NCI-H1105 treated with DMSO at 0.1 percent for 48 hours (cell line): ENCODE measurements at places on chromosomes 5 and 9.

DNA sequence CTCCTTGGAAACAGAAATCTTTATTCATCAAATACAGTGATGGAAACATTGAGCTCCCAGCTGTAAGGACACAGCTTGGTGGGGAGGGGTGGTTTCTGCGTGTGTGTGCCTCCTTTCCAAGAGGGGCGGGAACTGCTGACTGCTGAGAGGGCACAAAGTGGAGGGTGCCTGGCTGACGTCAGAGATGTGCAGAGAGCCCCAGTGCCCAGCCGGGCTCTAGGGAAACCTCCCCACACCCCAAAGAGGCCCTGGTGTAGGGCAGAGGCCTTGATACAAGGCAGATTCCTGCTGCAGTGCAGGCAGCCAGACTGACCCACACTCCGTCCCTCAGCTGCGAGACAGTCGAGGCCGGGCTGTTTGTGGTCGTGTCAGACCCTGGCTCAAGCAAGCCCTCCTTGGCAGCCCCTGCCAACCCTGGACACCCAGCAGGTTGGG is 191.0 kb downstream of the CACNA1B start:
- DNase-seq: no peak

DNA sequence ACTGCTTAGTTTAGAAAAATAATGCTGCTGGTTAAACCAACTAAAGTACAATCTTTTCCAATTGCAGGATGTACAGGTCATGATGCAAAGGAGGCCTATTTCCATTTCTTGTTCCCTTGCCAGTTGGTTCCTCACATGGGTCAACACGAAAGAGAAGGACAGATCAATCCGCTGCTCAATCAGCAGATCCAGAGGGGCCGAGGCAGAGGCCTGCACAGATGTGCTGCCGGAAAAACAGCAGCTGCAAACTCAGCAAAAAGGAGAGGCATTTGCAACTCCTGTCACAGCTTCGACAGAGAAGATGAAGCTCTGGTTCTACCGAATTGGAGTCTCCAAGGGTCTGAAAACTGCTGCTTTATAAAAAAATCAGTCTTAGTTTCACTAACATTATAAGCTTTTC is 69.8 kb downstream of the NIPSNAP3B start:
- no peak for DNase-seq

DNA sequence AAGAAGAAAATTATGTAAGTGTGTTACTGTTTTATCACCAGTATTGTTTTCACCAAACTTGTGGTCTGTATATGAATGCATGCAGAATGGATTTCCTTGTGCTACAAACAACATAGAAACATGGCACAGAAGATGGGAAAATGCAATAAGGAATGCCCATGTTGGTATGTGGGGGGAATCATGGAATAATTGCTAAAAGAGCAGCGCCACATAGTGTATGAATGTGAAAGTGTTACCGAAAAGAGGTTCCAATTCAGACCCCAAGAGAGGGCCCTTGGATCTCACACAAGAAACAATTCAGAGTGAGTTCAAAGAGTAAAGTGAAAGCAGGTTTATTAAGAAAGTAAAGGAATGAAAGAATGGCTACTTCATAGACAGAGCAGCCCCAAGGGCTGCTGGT is 26.4 kb upstream of the TYRP1 start:
- no peak for DNase-seq

DNA sequence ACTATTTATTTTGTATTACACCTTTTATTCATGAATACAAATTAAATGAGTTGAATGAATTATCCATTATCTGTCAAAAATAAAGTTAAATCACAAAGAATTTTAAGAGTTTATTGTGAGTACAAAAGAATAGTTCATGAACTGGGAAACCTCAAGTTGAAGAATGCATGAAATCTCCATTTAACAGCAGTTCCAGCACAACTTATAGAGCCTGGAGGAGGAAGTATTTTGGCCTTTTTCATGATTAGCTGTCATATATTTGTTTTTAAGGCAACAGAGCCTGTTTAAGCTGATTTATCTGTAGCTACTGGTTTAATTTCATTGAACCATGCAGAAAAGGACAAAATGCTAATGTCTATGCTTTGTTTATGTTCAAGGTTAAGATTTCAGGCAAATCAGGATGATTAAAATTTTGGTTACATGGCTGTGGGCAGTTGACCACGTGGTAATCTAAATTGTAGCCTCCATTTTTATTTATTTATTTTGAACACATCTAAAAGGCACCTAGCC is 12.2 kb downstream of the SPINK1 start:
- no peak for DNase-seq

DNA sequence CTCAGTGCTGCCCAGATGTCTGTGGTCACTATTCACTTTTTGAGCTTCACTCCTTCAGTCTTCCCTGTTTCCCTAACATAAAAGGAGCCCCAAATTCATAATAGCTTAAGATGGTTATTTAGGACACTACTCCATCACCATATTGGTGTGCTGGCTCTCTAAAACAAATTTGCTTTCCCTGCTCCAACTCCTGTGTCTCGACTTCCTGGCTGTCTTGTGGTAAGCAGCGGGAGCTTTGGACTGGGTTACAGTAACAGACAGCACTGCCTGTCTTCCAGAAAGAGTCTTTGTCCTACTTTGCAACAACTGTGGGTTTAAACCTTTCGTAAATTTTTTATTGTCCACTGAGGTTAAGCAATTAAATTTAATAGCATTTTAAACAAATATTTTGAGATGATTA is 389.4 kb downstream of the CDH9 start:
- no peak for DNase-seq

GRCh38 chr9:135255033-135255840 is 167.8 kb downstream of the OLFM1 start:
- no peak for DNase-seq

DNA sequence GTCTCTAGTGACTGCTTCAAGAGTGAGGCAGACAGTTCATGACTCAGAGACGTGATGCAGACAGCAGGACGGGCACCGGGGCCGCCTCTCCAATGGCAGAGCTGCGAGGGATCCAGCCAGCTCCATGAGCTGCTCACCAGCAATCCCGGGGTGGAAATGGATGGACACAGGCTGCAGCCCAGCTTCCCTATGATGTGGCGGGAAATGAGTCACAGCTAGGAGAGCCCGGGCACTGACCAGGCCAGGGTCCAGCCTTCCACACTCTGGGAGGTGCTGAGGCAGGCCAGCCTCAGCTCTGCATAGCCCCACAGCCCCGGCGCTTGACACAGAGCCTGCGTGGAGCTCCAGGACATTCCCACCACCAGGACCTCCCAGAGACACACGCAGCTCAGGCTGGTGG is 244.8 kb upstream of the IRX2 start:
- DNase-seq: no peak

GRCh38 chr9:130118841-130119518 is 53.2 kb upstream of the NCS1 start:
- DNase-seq: peak; percentile 97

DNA sequence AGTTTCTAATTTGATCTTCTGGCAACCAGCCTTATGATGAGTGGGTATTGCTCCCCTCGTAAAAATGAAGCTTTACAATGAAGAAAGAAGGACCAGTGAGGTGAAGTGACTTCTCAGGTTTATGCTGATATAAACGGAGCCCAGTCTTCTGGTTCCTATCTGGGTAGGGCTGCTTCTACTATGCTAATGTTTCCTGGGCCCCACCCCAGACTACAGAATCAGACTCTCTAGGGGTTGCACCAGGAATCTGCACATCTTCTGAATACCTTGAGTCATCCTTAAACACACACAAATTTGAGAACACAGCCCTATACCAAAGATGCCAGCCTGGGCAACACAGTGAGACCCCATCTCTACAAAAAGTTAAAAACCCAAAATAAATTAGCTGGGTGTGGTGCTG is 16.2 kb downstream of the BTF3 start:
- DNase-seq: no peak

- no peak for DNase-seq
Measured at GRCh38 chr5:90909101-90909503, 350.5 kb downstream of the ADGRV1 start.

- no peak for DNase-seq
Measured at GRCh38 chr5:6496636-6497035, 48.0 kb downstream of the UBE2QL1 start.

DNA sequence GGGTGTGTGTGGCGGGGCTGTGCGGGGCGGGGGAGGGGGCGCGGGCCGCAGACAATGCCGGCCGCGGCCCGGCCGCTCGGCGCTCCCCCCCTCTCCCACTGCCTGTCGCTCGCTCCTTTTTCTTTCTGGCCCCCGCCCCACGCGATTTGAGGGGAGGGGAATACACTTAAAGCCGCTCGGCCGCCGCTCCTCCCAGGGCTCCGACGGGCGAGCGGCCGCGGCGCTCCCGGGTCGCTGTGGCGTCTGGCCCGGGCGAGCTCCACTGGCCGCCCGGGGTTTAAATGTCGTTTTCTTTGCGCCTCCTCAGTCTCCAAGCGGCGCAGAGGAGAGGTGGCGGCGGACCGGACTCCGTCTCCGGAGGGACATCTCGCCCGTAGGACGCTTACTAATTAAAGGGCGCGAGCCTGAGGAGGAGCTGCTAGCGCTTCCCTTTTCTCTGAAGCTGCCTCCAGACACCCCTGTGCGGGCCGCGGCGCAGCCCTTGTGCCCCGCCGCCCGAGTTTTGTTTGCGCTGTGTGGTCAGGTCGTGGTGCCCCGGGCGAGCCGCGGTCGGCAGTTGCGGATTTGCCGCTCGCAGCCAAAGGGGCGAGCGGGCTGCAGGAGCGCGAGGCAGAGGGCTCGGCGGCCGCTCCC is 1.4 kb downstream of the ZSWIM6 start:
- DNase-seq: peak; percentile 5

GRCh38 chr5:68381060-68381459 is 165.5 kb downstream of the PIK3R1 start:
- no peak for DNase-seq

DNA sequence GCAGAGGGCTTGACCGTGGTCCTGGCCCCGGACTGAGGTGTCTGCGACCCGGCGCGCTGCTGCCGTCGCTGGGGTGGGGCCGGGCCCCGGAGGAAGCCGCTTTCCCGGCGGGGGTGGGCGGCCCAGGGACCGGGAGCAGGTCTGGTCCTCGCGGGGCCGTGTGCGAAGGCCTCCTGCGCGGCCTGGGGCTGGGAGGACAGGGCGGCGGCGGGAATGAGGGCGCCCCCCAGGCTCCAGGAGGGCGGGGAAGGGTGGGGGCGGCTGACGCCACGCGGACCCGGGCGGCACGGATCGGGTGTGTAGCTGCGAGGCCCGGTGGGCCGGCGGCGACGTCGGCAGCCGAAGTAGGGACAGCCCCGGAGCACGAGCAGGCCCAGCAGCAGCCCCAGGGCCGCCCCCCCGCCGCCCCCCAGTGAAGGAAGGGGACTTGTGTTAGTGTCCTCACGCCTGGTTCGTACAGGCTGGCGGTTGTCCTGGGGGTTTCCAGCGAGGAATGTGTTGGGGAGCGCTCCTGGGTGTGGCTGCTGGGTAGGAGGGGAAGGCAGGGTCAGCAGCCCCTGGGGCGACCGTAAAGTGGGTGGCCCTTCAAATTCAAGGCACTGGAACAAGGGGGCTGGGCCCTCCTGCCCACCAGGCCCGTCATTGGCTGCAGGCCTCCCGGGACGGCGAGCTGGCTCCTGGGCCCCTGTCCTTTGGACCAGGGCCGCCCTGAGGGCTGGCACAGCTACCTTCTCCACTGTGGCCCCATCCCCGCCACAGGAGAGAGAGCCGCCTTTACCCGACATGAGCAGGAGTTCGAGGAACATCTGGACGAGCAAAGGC is 597 bp upstream of the TMEM250 start:
- no peak for DNase-seq
